ENCODE measurements at places on chromosomes 4 and X.

DNA sequence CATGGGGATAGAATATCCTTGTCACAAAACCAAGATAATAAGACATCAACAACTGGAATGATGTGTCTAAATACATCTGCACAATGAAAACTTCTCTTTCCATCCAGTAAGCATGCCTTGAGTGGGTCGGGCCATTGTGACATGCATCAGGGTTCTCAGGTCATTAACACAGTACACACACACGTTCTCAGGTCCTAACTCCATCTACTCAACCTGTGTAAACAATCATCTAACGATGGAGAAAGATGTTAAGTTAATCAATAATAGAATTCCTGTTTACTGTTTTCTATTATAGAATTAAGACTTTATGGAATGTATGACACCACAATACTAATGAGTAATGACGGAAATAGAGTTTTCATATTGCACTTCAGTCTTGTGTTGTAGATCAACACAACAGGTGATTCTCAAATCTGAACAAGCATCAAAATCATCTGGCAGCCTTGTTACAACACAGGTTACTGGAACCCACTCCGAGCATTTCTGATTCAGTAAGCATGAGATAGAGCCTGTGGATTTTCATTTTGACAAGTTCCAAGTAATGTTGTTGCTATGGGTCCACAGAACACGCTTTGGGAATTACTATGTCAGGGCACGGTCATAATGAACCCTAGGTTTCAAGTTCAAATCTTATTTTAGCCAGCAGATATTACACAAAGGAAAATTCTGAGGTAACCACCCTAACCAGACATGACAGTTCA, 315.8 kb upstream of the TEX13C start:
- DNase-seq: no peak

DNA sequence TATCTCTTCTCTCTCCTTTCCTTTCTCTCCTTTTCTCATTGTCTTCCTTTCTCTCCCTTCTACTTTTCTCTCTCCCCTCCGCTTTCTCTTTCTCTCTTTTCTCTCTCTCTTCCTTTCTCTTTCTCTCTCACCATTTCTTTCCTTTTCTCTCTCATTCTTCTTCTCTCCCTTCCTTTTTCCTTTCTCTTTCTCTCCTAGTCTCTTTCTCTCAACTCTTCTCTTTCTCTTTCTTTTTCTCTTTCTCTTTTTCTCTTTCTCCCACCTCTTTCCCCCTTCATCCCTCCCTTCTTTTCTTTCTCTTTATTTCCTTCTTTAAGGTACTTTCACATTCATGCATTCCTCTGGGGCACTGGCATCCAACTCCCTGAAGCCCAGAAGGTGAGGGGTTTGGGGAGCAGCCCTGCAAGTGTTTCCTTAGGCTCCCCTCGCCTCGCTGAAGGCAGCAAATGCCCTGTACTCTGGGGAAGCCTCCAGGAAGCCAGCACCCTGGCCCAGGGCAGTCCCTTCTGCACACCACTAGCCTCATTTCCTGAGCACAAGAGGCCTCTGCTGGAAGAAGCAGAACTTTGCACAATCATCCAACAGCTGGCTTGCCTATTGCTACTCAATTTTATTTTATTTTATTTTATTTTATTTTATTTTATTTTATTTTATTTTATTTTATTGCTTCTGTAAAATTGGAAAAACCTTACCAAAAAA, 124.2 kb downstream of the NFKB1 start:
- DNase-seq: peak; percentile 75

GRCh38 chr4:12852338-12853307, 631.5 kb downstream of the RAB28 start:
- peak; percentile 81 for DNase-seq

- DNase-seq: peak; percentile 77
These were observed 246.5 kb downstream of the CPE start for GRCh38 chr4:165625281-165625680.

GRCh38 chr4:7141151-7141834, 51.0 kb upstream of the SORCS2 start:
- DNase-seq: no peak

GRCh38 chr4:155629956-155630355, 36.7 kb upstream of the GUCY1A1 start:
- DNase-seq: no peak

GRCh38 chrX:45771560-45772340, 571.1 kb upstream of the DIPK2B start:
- DNase-seq: peak; percentile 55

DNA sequence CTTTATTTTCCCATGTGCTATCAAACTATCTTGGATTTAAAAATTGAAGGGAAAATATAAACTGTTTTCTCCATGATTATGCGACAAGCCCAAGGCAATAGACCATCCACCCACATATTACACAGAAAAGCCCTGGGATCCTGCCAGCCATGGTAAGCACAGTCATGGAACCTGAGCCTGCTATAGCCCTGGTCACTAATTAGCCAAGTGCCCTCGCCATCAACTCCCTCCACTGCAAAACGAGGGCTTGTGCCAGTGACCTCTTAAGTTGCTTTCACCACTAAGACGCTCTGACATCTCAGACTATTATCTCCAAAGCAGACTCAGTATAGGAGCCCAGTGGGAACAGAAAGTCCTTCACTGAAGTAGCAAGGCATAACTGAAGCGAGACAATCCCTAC, 69.2 kb downstream of the NLGN4X start:
- no peak for DNase-seq

DNA sequence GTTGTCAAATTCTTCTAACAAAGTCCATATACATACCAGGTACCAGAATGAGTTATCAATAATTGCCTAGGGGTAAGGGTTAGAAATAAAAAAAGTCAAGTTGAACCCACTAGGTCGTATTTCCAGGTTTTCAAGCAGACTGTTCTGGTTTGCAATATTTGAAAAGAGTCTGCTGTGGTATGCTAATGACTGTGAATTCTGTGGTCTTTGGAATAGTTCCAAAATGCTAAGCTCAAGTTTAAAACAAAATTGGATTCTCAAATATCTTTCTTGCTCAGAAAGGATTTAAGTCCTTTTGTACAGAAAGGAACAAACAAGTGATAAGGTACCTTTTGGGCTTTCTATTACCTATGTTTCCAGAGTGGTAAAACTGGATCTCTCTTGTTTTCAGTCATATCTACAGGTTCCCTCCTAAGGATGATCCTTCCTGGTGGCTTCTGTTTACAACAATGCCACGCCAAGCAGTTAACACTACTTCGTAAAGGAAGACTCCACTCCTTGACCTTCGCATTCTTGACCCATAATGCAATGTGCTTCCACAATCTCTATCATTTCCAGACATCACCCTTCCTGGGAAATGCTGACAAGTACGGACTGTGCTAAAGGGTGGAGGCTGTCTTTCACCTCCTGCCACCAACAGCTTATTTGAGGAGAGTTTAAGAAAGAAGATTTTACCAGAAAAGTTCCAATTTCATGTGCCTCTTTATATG, 531.7 kb upstream of the FTHL17 start:
- DNase-seq: peak; percentile 19

- DNase-seq: no peak
These were observed 62.4 kb downstream of the ARHGAP10 start for GRCh38 chr4:147794314-147794680.

- DNase-seq: no peak
These were observed 199.3 kb upstream of the WDFY3 start for GRCh38 chr4:85165808-85166207.

DNA sequence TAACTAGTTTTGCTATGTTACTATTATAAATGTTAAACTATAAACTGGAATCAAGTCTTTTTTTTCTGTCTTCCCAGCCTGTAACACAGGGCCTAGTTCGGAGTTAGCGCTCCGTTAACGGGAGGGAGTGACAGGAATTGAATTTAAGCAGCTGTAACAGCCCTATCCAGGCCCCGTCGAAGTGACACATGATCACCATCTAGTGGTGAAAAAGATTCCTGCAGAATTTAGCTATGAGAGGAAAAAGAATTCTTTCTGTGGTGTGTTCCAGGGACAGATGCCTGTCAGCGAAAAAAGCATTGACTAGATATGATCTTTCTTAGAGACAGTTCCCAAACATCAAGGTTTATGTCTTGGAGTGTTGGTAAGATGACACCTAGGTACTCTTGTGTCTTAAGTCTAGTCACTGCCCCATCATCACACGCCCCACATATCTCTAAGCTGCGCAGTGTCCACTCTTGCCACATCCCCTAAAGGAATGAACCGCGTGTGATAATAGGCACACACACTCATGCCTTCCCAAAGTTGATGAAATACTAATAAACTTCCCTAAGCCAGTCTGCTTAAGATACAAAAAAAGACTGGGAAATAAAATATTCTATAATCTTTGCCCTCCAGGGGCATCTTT, 2.1 kb downstream of the GAB3 start:
- peak; percentile 67 for DNase-seq

GRCh38 chr4:68948044-68948743, 3.4 kb downstream of the UGT2A3 start:
- DNase-seq: no peak

DNA sequence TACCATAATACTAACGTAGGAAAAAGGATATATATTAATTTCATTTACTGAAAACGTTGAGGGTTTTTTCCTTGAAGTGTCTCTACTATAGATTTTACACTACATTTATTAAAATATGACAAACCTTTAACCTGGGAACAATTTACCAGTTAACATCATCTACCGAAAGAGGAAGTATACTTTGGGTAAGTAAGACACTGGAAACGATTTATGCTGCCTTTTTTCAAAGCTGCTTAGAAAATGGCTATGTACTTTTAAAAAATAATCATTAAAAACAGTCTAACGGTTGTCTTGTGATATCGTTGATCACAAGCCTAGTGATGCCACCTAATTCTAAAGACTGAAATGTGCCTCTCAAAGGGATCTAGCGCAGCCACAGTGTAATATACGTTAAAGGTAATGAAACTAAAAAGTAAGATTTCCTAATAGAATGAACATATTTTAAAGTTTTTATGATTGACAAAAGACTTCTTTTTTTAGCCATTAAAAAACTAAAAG, 50.4 kb downstream of the STX18 start:
- no peak for DNase-seq

- DNase-seq: no peak
These were observed 616.2 kb upstream of the AADAT start for GRCh38 chr4:170705907-170706306.

- peak; percentile 98 for DNase-seq
These were observed at the start of gene ANKRD50 for GRCh38 chr4:124712372-124713184. Gene ANKRD50, minus strand, starts transcription at chr4:124712732. Its CDS starts 2,221 bp downstream, at chr4:124710511.

GRCh38 chr4:95411371-95412088, 137.2 kb downstream of the UNC5C start:
- no peak for DNase-seq

- no peak for DNase-seq
These were observed 10.0 kb upstream of the RGN start for GRCh38 chrX:47068214-47068613.

- DNase-seq: peak; percentile 44
These were observed 131.2 kb upstream of the STX18 start for GRCh38 chr4:4673070-4673469.

GRCh38 chrX:2924151-2924550, 5.0 kb downstream of the ARSD start:
- DNase-seq: no peak

GRCh38 chrX:146831994-146832393, 17.4 kb upstream of the CXorf51A start:
- DNase-seq: no peak

- DNase-seq: no peak
These were observed 71.8 kb upstream of the ALG13 start for GRCh38 chrX:111609206-111609605.

- DNase-seq: peak; percentile 6
These were observed 95.2 kb downstream of the DCLK2 start for GRCh38 chr4:150173432-150173861.

- no peak for DNase-seq
These were observed 3.9 kb downstream of the PLP1 start for GRCh38 chrX:103780336-103781061.

GRCh38 chr4:137957806-137958205, 284.3 kb downstream of the SLC7A11 start:
- DNase-seq: no peak

GRCh38 chrX:101564651-101565050, 14.3 kb downstream of the ARMCX1 start:
- no peak for DNase-seq

DNA sequence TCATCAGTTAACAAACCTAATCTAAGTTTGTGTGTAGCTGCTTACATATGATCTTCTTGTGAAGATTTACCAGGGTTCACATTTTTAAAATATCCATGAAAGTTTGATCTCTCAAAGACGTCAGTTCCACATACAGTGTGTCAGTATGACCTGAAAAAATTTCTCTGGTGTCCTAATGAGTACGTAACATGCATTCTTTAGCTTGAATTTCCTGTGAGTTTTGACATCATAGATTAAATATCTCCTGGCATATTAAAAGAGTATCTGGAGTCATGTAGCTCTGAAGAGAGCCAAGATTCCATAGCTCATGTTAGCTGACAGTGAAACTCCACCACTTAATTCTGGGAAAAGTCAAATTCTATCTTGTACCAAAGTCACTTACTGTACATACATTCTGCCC, 43.9 kb upstream of the PDLIM5 start:
- peak; percentile 83 for DNase-seq

- DNase-seq: no peak
These were observed 52.7 kb downstream of the CPLX1 start for GRCh38 chr4:773214-773613.

- DNase-seq: no peak
These were observed 177.3 kb upstream of the ETNPPL start for GRCh38 chr4:108940149-108940548.

- DNase-seq: no peak
These were observed 9.2 kb upstream of the EOLA1 start for GRCh38 chrX:149531599-149531998.

GRCh38 chr4:38310446-38311043, 350.3 kb downstream of the PTTG2 start:
- no peak for DNase-seq

DNA sequence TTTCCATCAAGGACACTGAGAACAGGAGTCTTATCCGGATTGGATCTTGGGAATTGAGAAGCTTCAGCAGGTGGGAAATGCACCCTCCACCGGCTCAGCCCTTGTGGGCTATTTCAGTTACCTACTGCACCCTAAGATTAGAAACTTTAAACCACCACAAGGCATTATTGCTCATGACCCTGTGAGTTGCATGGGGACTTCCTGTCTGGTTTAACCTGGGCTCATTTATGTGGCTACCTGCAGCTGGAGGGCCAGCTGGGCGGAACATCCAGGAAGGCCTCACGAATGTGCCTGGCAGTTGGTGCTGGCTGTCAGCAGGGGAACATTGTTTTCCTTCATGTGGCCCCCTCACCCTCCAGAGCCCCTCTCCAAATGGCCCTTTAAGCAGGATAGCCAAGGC, 164.1 kb downstream of the DEFB131A start:
- no peak for DNase-seq

DNA sequence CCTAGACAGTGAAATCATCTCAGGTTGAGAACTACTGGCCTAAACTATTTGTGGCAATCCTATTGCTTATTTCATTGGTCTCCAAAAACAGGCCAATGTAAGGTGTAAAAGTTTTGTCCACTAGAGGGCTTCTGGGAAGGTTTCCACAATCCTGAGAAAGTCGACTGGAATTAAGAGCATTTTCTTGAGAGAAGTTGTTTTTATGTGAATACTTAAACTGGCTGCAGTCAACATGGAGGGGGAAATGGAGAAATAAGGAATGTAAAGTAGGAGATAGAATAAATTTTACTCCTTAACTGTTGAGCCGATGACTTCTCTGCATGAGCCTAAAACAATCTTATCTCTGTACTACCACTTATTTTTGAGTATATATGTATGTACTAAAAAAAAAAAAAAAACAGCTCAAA, 11.0 kb upstream of the EIF4E start:
- peak; percentile 86 for DNase-seq

Measured in fibroblast of pulmonary artery (primary cell).